ENCODE measurements at places on chromosomes 6 and 20.

DNA sequence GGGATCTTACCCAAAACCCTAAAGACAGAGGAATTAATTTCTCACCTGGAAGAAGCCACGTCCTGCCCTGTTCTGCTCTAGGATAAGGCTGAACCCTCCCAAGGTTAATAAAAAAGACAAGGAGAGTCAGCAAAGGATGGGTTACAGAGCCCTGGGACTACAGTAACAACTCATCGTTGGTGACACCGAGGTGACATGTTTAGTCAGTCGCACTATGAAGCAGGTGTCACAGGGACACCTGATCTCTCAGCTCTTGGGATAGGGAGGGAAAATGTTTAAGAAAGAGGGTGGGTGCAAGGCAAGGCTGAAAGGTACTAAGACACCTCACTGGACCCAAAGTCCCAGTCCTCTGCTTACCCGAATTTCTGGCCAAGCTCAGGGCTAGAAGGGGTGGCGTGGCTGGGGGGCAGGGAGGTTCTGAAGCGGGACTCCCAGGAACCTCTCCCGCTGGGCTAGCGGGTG lies 562 bp downstream of the MOCS1 start:
- peak; percentile 18 for DNase-seq

GRCh38 chr6:87755708-87756671 lies 54.0 kb upstream of the AKIRIN2 start:
- DNase-seq: no peak

DNA sequence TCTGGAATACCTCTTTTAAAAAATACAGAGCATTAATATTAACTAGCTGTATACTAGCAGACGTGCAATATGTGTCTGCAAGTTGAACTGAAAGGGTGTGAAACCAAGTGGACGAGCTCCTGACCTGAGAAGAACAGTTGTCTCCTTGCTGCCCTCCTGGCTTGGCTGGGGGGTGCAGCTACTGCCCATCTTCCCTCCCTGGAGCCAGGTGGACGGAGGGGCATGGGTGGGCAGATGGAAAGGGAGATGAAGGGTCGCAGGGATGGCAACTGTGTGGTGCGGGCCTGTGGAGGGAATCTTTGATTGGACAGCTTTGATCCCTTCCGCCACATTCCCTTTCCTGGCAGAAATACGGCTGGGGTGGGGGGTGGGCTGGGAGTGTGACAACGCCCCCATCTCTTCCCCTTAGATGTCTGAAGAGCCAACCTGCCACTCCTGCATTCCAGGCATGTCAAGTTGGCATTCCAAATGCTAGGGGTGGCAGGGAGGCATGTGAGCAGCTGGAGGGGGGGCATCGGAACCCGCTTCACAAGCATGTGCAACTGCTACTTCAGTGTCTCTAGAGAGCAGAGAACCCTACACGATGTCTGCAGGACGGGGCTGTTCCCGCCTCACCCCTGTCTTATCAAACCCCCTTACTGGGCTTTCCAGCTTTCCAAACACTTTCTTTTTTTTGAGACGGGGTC lies 37.3 kb downstream of the SRSF3 start:
- DNase-seq: peak; percentile 56

DNA sequence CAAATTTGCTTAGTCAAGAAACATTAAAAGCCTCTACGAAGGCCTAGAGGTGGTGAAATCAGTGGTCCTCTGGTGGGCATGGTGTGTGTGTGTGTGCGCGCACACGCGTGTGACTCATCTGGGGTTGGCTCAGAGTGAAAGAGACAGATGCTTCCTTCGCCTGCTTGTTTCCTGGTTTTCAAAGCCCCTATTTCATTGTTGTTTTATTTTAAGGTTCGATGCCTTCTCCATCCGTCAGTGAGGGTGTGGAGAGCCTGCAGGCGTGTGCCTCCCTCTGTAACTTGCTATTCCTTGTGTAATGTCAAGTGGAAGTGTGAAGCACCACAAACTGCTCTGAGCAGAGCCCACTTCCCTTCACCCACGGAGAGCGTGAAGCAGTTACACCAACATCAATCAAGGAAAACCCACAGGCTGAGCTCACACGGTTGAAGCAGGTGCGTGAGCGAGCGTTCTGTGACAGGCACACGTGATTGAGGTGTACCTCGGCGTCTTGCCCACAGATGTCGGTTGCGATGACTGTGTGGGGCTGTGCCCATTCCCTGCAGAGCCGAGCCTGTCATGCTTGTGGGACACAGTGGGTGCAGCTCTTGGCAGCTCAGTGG lies 233.9 kb downstream of the PRL start:
- no peak for DNase-seq

GRCh38 chr20:33119725-33120720 lies 40.6 kb downstream of the BPIFB4 start:
- DNase-seq: no peak

DNA sequence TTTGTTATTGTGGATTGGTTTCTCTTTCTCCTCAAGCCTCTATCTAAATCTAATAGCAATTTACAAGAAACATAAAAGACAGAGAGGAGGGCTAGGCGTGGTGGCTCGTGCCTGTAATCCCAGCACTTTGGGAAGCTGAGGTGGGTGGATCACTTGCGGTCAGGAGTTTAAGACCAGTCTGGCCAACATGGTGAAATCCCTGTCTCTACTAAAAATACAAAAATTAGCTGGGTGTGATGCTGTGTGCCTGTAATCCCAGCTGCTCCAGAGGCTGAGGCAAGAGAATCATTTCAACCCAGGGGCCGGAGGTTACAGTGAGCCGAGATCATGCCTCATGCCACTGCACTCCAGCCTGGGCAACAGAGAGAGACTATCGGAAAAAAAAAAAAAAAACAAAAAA lies 46.6 kb downstream of the SLC2A12 start:
- DNase-seq: no peak

- DNase-seq: no peak
Measured at GRCh38 chr6:48553467-48554189, 442.6 kb upstream of the PTCHD4 start.

DNA sequence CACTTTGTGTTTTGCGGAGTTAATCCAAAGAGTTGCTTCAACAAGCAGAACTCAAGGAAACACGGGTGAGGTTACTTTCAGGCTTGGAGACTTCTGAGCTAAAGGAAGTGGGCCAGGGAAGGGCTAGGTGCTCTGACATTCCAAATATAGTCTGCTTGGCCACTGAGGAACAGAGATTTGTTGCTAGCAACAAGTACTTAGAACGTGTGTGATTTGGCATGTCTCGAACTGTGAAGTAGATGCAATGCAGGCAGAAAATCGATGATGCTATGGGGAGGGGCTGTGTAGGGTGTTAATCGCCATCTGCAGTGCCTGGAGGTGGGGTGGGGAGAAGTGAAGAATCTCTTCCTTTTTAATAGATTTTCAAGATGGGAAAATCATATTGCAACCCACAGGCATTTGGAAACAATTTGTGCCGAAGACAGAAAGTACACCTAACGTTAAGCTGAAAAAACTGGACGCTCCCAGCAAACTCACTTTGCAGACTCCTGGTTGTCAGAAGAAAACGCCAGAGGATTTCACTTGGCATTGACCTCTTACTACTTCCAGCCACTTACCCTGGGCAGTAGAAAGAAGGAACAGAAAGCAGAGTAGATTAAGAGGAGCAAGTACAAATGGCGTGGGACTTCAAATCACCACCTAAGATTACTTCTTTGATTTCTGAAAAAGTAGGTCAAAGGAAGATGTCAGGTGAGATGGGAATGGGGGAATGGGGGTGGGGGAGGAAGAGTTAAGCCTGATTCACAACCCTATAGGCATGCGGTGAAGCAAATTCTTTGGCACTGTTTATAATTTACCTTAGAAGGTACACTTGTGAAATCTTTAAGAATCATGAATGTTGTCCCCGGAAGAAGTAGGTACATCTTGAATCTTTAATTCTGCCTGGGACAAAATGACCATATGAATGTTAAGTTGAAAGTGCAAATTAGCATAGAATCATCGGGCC lies 314.1 kb downstream of the CD83 start:
- DNase-seq: no peak

DNA sequence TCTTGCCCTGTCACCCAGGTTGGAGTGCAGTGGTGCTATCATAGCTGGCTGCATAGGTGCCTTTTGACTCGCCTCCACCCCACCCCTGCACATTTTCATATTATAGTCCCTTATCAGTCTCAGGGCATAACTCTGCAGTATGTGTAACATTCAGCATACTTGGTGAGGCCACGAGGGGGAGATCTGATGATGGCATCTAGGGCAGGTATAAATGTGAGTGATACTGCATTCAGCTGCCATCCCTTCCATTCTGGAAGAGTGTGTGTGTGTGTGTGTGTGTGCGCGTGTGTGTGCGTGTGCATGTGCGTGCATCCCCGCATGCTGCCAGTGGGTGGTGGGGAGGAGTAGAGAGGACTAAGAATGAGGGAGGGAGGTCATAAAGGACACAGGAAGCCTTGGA lies 81.4 kb downstream of the JARID2 start:
- DNase-seq: no peak

- no peak for DNase-seq
Measured at GRCh38 chr20:2874456-2874855, 1.2 kb downstream of the PTPRA start.

GRCh38 chr6:142816031-142816430 lies 128.9 kb downstream of the HIVEP2 start:
- no peak for DNase-seq

DNA sequence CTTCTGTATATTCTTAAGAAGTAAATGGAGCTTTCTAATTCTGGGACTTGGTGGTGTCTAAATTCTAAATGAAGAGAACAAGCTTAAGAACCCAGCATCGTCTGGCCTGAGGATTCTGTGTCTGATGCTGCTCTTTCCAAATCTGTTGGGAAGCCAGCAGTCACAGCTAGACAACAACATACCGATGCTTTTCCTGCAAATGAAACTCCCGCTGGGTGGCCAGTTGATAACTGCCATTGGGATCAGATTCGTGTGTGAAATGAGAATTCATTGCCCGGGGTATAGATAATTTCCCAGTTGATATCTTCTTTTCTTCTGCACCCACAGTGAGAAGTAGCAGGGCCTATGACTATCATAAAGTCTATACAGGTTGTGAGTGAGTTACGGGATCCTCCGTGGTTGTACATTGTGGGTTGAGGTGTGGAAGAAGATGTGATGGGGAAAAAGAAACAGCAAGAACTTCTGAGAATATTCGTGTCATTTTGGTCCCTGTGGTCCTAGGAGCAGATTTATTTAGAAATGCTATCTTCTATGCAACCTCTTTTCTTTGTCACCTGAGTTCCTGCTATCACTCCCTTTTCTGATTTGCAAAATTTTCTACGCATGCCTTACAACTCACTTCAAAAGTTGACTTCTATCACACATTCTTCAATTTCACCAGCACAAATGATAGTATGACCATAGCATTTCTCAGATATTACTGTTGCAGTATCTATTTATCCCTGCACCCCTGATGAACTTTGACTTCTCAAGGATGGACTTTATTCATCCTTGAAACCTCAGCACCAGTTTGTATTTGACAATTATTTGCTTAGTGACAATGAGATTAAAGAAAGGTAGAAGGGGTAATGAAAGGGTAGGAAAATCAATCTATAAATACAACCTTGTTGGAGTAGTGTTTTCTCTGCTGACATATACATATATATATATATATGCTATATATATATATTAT lies 10.4 kb downstream of the NOX3 start:
- no peak for DNase-seq

- no peak for DNase-seq
Measured at GRCh38 chr6:144590532-144590931, 305.4 kb downstream of the UTRN start.

GRCh38 chr6:137016356-137016755 lies 28.4 kb downstream of the IL20RA start:
- DNase-seq: peak; percentile 22

GRCh38 chr20:3068075-3068474 lies 3.3 kb upstream of the OXT start:
- DNase-seq: no peak

DNA sequence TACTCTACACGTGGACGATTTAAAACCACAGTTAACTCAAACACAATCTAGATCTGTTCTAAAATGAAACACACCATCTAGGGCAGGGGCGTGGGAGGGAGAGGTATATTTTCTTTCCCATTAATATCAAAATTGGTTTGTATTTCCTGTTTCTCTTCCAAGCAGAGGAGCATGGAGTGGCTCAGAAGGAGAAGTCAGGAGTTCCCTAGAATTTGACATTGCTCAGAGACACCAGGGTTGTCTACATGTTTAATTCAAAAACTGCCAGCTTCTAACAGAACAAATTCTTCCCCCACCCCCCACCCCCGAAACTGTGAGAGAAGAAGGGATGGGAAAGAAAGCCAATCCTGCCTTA lies 2.3 kb downstream of the PREX1 start:
- DNase-seq: no peak

GRCh38 chr6:24802271-24803059 lies 3.7 kb upstream of the ARMH2 start:
- DNase-seq: no peak

GRCh38 chr6:26161322-26161721 lies 74.1 kb downstream of the HFE start:
- DNase-seq: no peak

- peak; percentile 93 for DNase-seq
Measured at GRCh38 chr6:31680226-31681134, at the start of gene LY6G5C. Gene LY6G5C, minus strand, starts transcription at chr6:31681067. Its CDS starts 694 bp downstream, at chr6:31680373.

DNA sequence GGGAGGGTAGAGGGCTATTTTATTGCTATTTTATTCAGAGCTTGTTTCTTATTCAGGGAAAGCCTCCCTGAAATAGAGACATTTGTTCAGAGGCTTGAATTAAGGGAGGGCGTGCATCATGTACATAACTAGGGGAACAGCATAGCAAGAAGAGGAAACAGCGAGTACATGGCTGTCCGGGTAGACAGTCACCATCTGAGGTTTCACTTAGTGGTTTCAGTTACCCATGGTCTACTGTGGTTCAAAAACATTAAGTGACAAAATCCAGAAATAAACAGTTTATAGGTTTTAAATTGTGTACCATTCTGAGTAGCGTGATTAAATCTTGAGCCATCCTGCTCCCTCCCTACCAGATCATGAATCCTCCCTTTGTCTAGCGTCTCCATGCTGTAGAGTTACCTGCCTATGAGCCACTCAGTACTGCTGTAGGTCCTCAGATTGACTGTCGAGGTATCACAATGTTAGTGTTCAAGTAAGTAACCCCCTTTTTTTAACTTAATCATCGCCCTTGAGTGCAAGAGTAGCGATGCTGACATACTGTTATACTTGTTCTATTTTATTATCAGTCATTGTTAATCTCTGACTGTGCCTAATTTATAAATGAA lies 791.5 kb downstream of the TFAP2A start:
- DNase-seq: no peak

GRCh38 chr6:16043171-16044135 lies 85.4 kb upstream of the MYLIP start:
- no peak for DNase-seq

GRCh38 chr6:157905590-157906342 lies 75.9 kb upstream of the SYNJ2 start:
- DNase-seq: no peak

GRCh38 chr6:149233056-149233715 lies 84.3 kb upstream of the TAB2 start:
- DNase-seq: no peak

DNA sequence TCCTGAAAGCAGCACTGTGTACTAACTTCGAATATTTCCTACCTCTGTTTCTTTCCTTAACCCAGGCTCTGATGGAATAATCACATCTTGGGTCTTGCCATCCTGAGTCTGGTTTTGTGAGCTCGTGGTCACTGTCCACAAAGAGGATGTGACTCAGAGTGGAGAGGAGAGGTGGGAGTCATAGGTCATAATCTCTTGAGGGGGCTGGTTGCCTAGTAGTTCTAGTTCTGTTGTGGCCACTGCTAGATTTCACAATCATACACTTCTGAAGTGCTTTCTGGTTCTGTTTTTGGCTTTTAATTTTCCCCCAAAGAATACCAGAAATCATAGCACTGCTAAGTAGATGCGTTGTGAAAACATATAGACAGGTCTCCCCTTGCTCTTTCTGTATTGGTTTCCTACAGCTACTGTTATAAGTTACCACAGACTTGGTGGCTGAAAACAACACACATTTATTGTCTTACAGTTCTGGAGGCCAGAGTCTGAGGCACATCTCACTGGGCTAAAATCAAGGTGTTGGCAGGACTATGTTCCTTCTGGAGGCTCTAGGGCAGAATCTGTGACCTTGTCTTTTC lies 102.8 kb downstream of the NRSN1 start:
- DNase-seq: no peak

Measured in kidney (tissue), 22 donors.